NCI-H1436 (cell line): ENCODE measurements at places on chromosomes 2 and 18.

- DNase-seq = no peak
Measured at GRCh38 chr18:36766836-36767235, 62.0 kb downstream of the TPGS2 start.

- no peak for DNase-seq
Measured at GRCh38 chr18:13604786-13605185, 121.6 kb downstream of the FAM210A start.

GRCh38 chr2:104371087-104371781 lies 482.7 kb upstream of the POU3F3 start:
- DNase-seq = no peak

- DNase-seq = no peak
Measured at GRCh38 chr2:119184512-119184911, 26.0 kb upstream of the C1QL2 start.

DNA sequence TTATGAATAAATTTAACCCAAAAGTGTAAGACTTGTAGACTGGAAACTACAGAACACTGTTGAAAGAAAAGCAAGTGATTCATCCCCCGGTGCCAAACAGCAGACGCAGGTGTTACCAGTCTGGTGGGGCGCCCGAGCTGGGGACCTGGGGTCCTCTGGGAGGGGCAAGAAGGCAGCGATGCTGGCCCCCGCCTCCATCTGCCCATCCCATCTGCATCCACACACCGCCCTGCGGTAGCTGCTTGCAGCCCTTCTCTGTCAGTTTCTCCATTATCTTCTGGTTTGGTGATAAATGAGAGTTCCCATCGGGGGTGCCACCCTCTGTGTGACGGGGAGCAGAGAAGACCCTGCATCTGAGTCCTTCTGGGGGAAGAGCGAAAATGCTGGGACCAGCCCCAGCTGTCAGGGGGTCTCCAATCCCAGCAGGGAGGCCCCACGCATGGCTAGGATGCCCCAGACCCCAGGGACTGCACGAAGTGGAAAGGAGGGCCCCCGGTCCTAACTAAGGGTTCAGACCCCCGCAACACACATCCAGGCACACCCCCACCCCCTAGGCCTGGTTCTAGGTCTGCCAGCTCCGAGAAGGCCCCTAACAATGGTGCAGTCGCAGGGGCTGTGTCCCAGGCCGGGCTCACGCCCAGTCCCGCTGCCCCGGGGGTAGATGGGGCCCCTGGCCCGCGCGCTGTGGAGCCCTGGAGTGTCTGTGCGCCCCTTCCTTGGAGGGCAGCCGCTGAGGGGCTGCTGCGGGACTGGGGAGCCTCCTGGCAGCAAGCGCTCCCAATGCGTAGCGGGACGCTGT lies 686 bp upstream of the RGPD8 start:
- no peak for DNase-seq

- no peak for DNase-seq
Measured at GRCh38 chr2:142878031-142878678, 691 bp downstream of the KYNU start.

GRCh38 chr18:13531681-13532325 lies 194.6 kb downstream of the FAM210A start:
- DNase-seq = no peak

DNA sequence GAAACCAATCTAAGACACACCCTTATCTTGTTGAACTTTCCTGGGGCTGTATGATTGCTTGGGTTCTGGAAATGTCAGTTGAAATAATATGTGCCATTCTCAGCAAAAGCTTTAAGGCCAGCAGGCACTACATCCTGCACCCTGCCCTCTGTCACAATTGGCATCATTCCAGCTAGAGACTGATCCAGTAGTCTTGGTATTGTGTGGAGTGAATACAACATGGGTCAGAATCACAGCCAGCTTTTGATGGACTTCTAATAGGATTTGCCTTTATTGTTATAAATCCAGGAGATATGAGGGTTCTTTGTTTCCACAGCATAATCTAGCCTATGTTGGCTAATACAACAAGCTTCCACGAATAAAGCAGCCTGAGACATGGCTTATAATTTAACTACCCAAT lies 617.0 kb upstream of the CDH2 start:
- DNase-seq = no peak

DNA sequence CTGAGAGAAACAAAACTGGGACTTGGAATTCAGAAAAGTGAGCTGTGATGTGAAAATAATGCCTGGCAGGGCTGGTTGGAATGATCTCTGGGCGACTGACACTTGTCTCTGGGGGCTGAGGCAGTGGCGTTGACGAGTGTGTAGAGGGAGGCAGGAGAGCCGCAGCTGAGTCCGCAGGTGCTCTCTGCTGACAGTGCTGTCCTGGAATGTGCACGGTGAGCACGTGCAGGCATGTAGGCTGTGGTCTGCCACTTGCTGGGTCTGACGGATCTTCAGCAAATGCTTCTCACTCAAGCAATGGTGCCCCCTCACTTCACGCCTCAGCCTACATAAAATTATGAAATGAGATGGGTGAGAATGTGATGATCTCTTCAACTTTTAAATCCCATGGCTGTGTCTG lies 38.5 kb upstream of the ATP9B start:
- DNase-seq = no peak

DNA sequence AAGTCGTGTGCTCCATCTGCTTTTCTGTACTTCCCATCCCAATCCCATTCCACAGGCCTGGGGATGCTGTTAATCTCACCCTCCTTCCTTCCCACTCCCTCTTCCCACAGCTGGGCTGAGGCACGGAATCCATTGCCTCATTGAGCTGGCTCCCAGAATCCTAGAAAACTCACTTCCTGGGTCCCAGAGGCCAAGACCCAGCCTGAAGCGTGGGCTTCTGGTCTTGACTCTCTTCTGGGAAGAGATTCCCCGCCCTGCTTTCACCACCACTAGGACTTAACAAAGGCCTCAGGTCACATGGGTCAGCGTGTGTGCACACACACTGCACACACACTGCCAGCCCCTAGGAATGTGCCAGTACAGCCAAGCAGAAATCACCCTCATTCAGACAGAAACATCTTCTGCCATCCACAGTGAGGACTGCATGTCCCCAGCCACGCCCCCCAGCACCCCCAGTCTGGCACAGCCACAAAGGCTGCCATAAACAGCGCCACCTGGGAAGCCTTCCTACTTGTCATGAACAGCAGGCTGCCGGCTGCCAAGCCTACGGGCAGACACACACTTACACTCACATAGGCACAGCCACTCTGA lies 165.8 kb downstream of the TNS1 start:
- peak; percentile 29 for DNase-seq

DNA sequence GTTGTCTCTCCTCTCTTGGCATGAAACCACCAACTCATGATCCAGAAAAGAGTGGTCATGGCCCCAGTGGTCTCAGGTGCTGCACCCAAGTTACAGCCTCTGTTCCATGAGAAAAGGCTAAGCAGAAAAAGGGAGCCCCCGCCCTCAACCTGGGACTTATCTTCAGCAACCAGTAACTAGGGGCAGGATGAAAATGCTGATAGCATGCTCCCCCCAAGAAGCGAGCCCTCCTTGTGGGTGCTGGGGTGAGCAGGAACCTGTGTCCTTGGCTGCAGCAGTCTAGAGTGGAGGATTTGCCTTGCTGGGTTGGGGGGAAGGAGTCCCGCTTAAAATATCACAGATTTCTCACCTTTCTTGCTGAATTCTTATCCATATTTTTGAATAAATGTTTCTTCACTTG lies 490.0 kb downstream of the SUCLG1 start:
- DNase-seq = no peak

- DNase-seq = no peak
Measured at GRCh38 chr2:25879133-25879730, 945 bp upstream of the ASXL2 start.
